ENCODE measurements at places on chromosomes 6 and 20. TPM values are rescaled to one million over a fixed set of nuclear protein-coding genes. Genes with fewer than 3 reads are reported as not detected.

Gene SNX21
- 21.2 TPM for polyA plus RNA-seq

Gene BPI
- not detected for polyA plus RNA-seq

Gene SRC
- 1.0 TPM for polyA plus RNA-seq

Gene NKX2-4
- not detected for polyA plus RNA-seq

Gene FAM217A
- polyA plus RNA-seq = not detected

GRCh38 chr6:56789879-56790278, 147.2 kb upstream of the DST start:
- no peak overlapping the region for H3K4me3 ChIP-seq
- H3K27me3 ChIP-seq = no peaks in the 10 kb centered on the region
- H3K36me3 ChIP-seq = no peaks in the 10 kb centered on the region
- no peak for DNase-seq
- peak overlapping the region; percentile 71 for H3K27ac ChIP-seq

GRCh38 chr20:45320948-45321595, 13.0 kb upstream of the MATN4 start:
- no peak overlapping the region for H3K27ac ChIP-seq
- peak; percentile 9 for DNase-seq
- H3K36me3 ChIP-seq = peaks cover 13% of the 10 kb centered on the region
- peaks cover 3% of the 10 kb centered on the region for H3K4me1 ChIP-seq

- H3K27ac ChIP-seq = no peak overlapping the region
- no peaks in the 10 kb centered on the region for H3K36me3 ChIP-seq
- no peaks in the 10 kb centered on the region for H3K27me3 ChIP-seq
- H3K4me1 ChIP-seq = peaks cover 17% of the 10 kb centered on the region
- H3K4me3 ChIP-seq = no peak overlapping the region
- no peak for DNase-seq
These were observed 124.3 kb downstream of the DLL1 start for GRCh38 chr6:170166511-170167122.

DNA sequence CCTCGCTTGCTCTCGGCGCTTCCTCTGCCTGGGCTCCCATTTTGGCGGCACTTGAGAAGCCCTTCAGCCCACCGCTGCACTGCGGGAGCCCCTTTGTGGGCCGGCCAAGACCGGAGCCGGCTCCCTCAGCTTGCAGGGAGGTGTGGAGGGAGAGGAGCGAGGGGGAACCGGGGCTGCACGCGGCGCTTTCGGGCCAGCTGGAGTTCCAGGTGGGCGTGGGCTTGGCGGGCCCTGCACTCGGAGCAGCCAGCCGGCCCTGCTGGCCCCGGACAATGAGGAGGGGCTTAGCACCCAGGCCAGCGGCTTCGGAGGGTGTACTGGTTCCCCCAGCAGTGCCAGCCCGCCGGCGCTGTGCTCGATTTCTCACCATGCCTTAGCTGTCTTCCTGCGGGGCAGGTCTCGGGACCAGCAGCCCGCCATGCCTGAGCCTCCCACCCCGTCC, 10.2 kb upstream of the SRPK1 start:
- no peak for DNase-seq
- no peaks in the 10 kb centered on the region for H3K4me1 ChIP-seq
- H3K36me3 ChIP-seq = no peaks in the 10 kb centered on the region
- no peak overlapping the region for H3K4me3 ChIP-seq

DNA sequence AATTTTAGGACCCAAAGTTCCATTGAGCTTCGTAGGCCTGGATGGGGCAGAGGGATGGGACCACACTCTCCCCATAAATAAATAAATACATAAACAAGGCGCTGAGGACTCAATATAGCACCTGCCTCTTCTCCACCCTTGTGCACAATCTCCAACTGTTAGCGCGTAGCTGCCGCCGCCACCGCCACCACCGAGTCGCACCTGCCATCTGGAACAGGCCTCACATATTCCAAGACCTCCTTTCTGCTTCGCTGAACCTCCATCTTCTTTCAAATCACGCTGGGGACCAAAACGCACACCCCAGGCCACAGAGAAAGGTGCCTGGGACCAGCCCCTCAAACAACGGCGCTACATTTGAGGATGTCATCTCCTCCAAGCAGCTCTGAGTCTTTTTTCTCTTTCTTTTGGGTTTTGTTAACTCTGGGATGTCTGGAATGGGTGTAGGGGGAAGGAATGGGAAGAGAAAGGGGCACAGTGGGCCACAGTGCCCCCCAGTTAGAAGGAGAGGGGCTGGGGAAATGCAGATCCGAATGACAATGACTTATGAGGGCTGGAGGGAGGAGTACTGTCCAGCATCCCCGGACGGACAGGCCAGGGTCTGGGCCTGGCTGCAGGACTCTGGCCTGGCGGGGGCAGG, 49.7 kb downstream of the NOL4L start:
- no peaks in the 10 kb centered on the region for H3K4me1 ChIP-seq
- no peak for DNase-seq
- H3K4me3 ChIP-seq = peak overlapping the region; percentile 63
- no peaks in the 10 kb centered on the region for H3K27me3 ChIP-seq

DNA sequence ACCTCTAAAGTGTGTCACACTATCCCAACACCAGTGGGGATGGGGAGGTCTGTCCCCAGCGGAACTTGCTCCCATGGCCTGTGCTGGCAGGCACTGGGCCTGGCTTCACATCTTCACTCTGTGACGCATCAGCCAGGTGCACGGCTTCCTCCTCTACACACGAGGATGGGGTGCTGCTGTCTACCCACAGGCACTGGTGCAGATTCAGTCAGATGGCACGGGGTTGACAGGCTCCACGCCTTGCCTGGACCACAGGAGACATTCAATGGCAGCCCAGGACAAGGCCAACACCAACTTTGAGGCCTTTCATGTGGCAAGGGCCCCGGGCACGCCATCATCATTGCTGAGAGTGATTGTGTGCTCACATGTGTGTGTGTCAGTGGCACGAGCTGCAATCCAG, 92.4 kb downstream of the TMEM242 start:
- H3K4me1 ChIP-seq = peaks cover 20% of the 10 kb centered on the region
- no peak overlapping the region for H3K27ac ChIP-seq
- no peak overlapping the region for H3K4me3 ChIP-seq
- no peaks in the 10 kb centered on the region for H3K36me3 ChIP-seq

- no peaks in the 10 kb centered on the region for H3K27me3 ChIP-seq
- H3K4me3 ChIP-seq = no peak overlapping the region
- no peak for DNase-seq
- no peak overlapping the region for H3K27ac ChIP-seq
These were observed 195.8 kb downstream of the SYNDIG1 start for GRCh38 chr20:24665196-24665595.

- H3K27ac ChIP-seq = no peak overlapping the region
- H3K4me3 ChIP-seq = no peak overlapping the region
- H3K36me3 ChIP-seq = no peaks in the 10 kb centered on the region
- no peaks in the 10 kb centered on the region for H3K4me1 ChIP-seq
- no peaks in the 10 kb centered on the region for H3K27me3 ChIP-seq
- no peak for DNase-seq
These were observed 319.6 kb upstream of the POU3F2 start for GRCh38 chr6:98514796-98515195.

- H3K27ac ChIP-seq = no peak overlapping the region
- no peaks in the 10 kb centered on the region for H3K36me3 ChIP-seq
- H3K4me1 ChIP-seq = peaks cover 17% of the 10 kb centered on the region
- DNase-seq = no peak
These were observed 137.7 kb downstream of the BACH2 start for GRCh38 chr6:90158936-90159335.

DNA sequence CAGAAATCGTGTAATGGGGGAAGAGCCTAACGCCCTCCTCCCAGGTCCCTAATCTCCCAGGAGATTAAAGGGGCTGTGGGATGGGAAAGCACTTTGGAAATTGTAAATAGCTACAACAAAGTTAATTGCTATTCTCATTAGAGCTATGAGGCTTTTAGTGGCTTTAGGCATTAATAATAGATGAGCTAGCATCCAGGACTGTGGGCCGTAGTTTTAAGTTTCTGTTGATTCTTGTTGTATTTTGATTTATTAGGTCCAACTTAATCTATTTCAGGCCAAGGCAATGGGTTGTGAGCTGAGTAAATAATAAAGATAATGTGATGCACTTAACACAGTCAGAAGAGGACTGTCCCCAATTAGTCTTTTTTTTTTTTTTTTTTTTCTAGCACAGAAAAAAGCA, 67.7 kb downstream of the ANKRD6 start:
- DNase-seq = no peak
- no peak overlapping the region for H3K4me3 ChIP-seq
- no peaks in the 10 kb centered on the region for H3K4me1 ChIP-seq
- no peaks in the 10 kb centered on the region for H3K27me3 ChIP-seq

- no peak for DNase-seq
- no peaks in the 10 kb centered on the region for H3K36me3 ChIP-seq
These were observed 6.0 kb downstream of the LHFPL5 start for GRCh38 chr6:35810971-35811698.

DNA sequence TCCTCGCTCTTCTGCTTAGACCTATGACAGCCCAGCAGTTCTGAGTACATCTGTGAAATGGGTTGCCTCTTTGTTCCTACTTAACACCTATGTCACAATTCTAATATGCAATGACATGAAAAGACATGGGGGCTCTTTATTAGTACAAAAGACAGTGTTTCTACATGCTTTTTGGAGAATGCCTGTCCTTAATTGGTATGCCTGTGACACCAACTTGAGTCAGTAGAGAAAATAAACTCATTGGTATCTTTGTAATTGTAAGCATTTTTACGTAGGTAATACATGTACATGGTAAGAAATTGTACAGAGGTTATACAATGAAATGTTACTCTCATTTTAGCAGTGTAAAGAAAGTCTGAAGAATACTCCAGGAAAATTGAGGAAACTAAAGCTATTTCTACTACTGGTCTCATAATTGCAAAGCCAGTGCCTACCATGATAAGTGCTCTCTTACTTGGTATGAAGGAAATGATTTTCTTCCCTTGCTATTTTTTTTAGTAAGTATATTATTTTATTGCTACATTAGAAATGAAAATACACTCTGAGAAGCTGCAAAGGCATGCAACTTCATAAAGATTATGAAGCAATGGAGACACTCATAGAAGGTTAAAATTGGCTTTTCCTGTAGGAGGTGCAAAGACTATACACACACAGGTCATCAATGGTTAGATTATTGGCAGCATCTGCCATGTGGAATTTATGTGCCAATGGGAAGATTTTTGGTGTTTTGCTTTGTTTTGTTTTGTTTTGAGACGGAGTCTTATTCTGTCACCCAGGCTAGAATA, 4.9 kb upstream of the EEF1A1 start:
- no peak overlapping the region for H3K4me3 ChIP-seq
- H3K36me3 ChIP-seq = no peaks in the 10 kb centered on the region
- no peak for DNase-seq
- peaks cover 7% of the 10 kb centered on the region for H3K4me1 ChIP-seq

- no peak overlapping the region for H3K4me3 ChIP-seq
- H3K27ac ChIP-seq = no peak overlapping the region
- no peaks in the 10 kb centered on the region for H3K27me3 ChIP-seq
These were observed 23.7 kb upstream of the PPP1R14C start for GRCh38 chr6:150119173-150119572.

DNA sequence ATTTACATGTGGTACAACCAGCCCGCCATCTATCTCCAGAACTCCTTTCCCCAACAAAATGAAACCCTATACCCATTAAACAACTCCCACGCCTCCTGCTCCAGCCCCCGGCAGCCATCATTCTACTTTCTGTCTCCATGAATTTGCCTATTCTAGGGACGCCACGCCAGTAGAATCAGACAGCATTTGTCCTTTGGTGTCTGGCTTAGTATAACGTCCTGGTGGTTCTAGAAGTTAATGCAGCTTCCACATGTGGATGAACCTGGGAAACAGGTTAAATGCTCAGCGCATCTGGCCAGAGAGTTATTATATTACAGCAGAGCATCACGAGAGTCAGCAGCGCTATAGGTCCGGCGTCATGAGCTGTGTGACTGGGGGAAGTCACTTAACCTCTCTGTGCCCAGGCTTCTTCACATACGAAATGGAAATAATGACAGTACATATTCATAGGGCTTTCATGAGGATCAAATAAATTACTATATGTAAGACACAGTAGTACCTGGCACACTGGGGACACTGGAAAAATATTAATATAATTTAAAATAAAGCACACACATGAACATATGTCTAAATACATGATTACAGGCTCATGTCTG, 178.7 kb upstream of the TAB2 start:
- no peaks in the 10 kb centered on the region for H3K27me3 ChIP-seq
- no peak overlapping the region for H3K4me3 ChIP-seq
- no peak overlapping the region for H3K27ac ChIP-seq
- no peak for DNase-seq
- H3K36me3 ChIP-seq = no peaks in the 10 kb centered on the region

DNA sequence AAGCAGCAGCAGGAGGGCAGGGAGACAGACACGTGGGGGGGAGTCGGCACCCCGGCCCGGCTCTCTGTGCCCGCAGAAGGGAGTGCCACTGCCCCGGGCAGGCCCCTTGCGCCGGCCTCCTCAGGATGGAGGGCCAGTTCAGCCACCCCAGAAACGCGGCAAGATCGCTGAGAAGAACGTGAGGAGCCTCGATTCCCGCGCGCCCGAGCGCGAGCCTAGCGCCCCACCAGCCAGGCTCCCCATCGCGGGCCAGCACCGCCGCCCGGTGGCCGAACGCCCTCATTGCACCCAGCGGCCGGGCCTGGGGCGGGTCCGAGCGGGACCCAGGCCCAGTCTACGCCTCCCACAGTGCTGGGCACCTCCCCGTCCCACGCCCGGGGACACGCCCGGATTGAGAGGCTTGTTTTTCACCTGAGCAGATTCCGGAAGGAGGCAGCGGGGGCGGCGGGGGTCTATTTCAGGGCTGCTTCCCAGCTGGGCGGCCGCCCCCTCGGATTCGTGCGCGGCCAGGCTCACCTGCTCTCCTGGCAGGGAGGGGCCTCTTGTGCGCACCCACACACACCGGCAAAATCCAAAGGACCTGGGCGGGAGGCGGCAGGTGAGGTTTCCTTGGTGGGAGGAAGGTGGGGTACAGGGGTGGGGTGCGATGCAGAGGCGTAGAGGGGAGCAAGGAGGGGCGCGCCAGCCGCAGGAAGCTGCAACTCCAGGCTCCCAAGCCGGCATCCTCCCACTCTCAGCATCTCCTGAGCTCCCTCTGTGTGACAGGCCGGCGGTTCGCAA, 9.0 kb upstream of the GRM4 start:
- no peaks in the 10 kb centered on the region for H3K36me3 ChIP-seq
- peak; percentile 67 for DNase-seq
- H3K27ac ChIP-seq = no peak overlapping the region
- peak overlapping the region; percentile 25 for H3K4me3 ChIP-seq

DNA sequence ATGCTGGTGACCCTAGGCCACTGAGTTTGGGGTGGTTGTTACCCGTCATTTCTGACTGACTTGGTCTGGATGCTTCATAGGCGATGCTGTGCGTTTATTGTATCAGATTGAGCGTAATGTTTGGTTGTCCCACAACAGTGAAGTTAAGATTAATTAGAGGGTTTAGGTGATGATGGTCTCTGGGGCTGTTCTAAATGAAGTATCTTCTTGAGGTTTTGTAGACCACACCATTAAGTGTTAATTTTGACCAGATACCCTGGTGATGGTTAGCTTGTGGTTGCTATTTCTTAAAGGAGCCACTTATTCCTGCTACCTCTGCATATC, 132.8 kb downstream of the ARID1B start:
- H3K36me3 ChIP-seq = no peaks in the 10 kb centered on the region
- no peak overlapping the region for H3K4me3 ChIP-seq
- no peak for DNase-seq
- peaks cover 26% of the 10 kb centered on the region for H3K4me1 ChIP-seq
- no peaks in the 10 kb centered on the region for H3K27me3 ChIP-seq

All from psoas muscle (tissue), 8 donors.